Right renal pelvis (tissue), 4 donors: ENCODE measurements at places on chromosomes 7 and 10. TPM values are rescaled to one million over a fixed set of nuclear protein-coding genes. Genes with fewer than 3 reads are reported as not detected.

Gene ZNF107
- 12.2 TPM for polyA plus RNA-seq

DNA sequence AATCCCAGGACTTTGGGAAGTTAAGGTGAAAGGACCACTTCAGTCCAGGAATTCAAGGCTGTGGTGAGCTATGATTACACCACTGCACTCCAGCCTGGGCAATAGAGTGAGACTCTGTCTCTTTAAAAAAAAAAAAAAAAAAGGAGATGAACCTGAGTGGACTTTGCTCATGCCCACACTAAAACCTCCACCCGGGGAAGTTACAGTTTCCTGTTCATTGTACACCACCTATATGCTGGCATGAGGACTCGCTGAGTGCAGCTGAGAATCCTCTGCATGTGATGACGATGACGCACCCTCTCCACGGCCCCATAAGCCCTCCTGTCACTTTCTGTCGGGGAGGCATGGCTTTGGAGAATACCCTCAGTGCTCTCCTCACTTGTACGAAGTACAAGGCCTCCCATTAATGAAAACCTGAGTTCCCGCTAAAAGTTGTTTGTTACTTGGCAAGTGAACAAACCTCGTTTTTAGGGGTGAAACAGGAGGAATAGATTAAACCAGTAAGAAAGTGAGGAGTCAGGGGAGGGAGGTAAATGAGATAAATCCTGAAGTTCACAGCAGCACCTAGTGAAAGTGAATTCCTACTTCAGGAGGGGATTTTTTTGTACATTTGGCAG is 15.9 kb downstream of the TMEM176B start:
- DNase-seq: no peak

DNA sequence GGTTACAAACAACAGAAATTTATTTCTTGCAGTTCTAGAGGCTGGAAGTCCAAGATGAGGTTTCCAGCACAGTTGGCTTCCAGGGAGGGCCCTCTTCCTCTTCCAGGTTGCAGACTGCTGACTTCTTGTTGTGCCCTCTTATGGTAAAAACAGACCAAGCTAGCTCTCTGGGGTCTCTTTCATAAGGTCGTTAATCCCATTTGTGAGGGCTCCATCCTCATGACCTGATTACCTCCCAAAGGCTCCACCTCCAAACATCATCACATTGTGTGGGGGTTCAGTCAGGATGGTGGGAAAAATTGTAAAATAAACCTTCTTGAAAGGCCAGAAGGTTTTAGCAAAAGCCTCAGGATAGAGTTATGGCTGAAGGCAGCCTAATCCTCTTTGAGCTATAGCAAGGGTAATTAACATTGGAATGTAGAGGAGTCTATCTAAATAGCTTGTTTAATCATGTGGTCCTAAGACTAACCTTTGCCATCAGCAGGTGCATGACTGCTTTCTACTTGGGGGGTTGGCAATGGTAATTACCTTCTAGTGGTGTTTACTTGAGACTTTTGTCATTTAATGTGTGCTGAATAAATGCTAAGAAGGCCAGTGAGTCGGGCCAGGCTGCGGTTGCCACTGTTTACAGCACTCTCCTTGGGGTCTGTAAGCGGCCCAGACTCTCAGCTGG is 80.8 kb downstream of the PPP1R17 start:
- DNase-seq: no peak

DNA sequence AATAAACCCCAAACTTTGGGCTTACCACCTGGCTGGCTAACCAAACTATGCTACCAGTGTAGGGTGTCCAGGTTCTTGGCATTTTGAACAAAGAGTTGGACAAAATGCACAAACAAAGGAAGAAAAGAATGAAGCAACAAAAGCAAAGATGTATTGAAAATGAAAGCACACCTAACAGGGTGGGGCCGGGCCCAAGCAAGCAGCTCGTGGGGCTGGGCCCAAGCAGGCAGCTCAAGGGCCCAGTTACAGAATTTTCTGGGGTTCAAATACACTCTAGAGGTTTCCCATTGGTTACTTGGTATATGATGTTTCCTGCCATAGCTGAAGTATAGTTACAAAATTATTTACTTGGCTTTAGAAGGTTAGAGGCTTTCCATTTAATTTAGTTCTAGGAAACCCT is 15.7 kb downstream of the ACADSB start:
- no peak for DNase-seq

- DNase-seq: no peak
Measured at GRCh38 chr7:34064519-34065158, 159.3 kb downstream of the BMPER start.

DNA sequence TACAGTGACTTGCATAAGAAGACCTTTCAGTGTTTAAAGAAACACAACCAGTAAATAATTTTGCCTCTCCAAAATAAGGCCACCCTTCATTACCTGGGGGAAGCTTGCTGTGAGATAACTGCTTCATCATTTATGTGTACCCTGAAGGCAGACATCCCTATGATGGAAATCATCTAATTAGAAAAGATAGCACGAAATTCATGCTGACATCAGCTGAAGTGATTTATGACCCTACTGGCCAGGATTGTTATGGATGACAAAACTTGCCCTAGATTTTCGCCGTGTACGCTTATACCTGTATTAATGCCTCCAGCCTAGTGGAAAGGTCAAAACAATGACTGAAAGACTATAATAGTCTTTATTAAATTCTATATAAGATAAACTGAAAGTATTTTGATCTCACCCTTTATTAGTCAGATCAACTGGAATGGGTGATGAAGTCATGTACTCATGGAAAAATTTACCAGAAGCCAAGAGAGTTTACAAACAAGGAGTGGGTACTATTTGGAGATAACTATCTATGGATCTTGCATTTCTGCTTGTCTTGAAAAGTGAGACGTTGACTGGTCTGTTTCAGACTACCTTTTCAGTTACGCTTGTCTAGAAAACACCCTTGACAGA is 114.2 kb downstream of the PPP1R3A start:
- DNase-seq: no peak
